NCI-H187 treated with DMSO at 0.1 percent for 48 hours (cell line): ENCODE measurements at places on chromosomes 1 and 21.

- DNase-seq = no peak
Observed at GRCh38 chr1:41122851-41123518, 101.5 kb upstream of the SLFNL1 start.

DNA sequence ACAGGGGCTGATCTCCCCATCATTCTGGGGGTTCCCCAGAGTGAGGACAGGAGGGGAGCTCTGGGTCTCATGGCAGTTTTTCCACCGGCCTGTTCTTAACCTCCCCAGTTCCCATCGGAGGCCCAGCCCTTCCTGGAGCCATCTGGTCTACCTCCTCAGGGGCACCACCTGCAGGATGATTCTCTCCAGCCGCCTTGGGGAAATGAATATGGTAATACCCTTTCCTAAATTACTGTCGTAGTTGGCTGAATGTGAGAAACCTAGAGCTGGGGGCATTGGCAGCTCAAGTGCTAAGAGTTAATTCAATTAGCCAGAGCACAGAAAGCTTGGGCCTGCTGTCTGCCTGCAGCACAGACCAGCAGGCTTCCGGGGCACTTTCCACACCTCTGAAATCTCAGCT, 64.9 kb downstream of the TAS1R2 start:
- no peak for DNase-seq

GRCh38 chr1:57468641-57469523, 45.0 kb upstream of the DAB1 start:
- DNase-seq = no peak

GRCh38 chr1:58652651-58653184, 47.1 kb downstream of the MYSM1 start:
- DNase-seq = peak; percentile 25

- DNase-seq = no peak
Observed at GRCh38 chr1:162985816-162986435, 83.2 kb upstream of the RGS4 start.

DNA sequence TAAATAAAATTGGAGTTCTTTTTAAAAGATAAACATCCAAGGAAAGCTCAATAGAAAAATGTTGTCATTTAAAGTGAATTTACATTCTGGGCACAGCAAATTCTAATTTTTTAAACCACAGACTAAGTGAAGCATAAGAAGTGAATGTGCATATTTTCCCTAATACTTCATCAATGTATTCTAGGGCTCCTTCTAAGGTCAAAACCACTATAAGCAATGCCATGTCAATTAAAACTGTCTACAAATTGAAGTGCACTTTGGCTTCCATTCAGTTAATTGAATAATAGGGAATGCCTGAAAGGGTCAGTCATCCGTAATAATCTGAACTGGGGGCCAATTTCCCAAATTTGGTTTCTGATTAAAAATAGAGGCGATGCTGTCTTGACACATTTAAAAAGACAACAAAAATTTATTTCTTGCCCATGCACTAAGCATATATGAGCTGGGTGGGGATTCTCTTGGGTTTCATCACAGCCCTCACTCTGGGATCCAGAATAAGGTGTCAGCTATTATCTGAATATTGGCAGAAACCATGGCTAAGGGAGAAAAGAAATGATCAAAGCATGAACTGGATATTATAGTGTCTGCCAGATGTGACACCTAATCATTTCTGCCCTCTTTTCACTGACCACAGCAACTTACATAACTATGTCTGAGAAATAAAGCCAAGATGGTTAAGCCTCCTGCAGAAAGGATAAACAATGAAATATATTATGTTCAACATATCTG, 660.6 kb upstream of the B3GALT2 start:
- no peak for DNase-seq

DNA sequence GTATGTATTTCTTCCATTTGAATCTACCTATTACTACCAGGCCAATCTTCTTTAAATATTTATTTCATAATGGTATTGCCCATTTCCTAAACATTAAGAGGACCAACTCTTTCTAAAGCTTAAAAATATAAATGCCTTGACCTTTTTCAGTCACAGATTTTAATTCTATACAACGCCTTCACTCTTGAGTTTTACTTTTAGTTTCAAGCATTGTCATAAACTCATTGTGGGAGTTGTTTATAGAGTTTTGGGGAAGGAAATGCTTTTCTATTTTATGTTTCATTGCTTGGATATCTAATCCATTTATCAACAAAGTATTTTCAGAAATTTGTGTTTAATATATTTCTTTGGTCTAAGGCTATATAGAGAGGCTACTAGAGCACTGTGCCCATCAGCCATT, 155.8 kb downstream of the DPYD start:
- DNase-seq = no peak

- DNase-seq = no peak
Observed at GRCh38 chr21:26715878-26716506, 129.2 kb downstream of the ADAMTS1 start.

DNA sequence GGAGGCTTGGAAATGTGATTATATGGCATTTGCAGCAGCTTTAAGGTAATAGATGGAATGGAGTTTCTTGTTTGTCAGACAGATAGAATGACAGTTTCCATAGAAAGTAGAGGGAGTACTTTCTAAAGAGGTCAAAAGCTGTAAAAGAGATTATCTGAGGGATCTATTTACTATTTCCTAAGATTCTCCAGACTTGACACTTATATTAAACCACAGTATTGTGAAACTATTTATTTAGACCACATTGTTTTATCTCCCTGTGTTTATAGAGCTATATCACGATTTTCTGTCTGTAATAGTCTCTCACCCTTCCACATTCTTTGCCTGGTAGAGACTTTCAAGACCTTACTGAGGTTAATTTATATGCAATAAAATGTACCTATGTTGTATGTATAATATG, 66.7 kb downstream of the MAN1A2 start:
- no peak for DNase-seq

GRCh38 chr1:15344800-15345704, 64.6 kb upstream of the EFHD2 start:
- peak; percentile 45 for DNase-seq

DNA sequence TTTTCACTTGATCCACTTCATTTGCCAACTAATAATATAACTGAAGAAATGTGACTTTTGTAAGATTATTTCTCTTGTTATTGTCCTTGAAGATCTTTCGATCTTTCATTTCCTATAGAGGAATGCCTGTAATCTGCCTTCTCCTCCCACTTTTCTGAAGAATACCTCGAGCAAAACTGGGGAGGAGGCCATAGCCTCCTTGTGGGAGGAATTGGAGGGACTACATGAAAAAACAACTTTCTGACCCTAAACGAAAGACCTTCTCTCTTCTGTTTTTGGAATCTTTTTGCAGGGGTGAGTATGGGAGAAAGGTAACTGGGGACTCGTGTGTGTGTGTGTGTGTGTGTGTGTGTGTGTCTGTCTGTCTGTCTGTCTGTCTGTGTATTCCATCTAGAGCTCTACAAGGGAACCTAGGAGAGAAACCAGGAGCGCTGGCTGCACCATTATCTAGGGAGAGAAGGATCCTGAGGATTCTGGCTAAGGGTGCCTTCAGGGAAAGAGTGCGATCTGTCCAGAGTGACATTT, 32.4 kb upstream of the MAB21L3 start:
- DNase-seq = no peak
